ENCODE measurements at places on chromosomes 3 and 15.

GRCh38 chr15:33742800-33743199, 225.5 kb upstream of the CHRM5 start:
- DNase-seq = no peak

- DNase-seq = no peak
These were observed 415.6 kb downstream of the OXSM start for GRCh38 chr3:26205475-26205874.

GRCh38 chr15:46177219-46177618, 542.4 kb downstream of the SQOR start:
- no peak for DNase-seq

DNA sequence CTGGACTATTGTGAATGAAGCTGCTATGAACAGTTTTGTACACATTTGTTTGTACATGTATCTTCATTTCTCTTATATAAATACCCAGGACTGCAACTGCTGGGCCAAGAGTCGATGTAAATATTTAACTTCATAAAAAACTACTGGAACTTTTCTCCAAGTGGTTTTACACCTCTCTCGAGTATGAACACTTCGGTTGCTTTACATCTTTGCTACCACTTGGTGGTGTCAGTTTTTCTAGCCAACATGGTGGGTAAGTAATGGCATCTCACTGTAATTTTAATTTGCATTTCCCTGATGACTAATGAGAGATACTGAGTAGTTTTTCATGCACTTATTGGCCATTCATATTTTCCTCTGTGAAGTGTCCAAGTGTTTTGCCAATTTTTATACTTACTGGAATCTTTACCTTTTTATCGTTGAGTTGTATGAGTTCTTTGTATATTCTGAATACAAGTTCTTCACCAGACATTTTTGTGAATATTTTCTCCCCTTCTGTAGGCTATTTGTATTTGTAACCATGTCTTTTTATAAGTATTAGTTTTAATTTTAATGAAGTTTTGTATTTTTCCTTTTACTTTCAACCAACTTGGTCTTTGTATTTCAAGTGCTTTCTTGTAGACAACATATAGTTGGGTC, 44.4 kb downstream of the PCOLCE2 start:
- no peak for DNase-seq

- no peak for DNase-seq
These were observed 7.5 kb downstream of the EPHB1 start for GRCh38 chr3:134802428-134803050.

GRCh38 chr3:183533412-183534132, 21.9 kb downstream of the KLHL6 start:
- no peak for DNase-seq

- DNase-seq = no peak
These were observed 134.3 kb downstream of the VGLL4 start for GRCh38 chr3:11509173-11510000.

- DNase-seq = no peak
These were observed 251.9 kb downstream of the CDIN1 start for GRCh38 chr15:36831125-36831903.

DNA sequence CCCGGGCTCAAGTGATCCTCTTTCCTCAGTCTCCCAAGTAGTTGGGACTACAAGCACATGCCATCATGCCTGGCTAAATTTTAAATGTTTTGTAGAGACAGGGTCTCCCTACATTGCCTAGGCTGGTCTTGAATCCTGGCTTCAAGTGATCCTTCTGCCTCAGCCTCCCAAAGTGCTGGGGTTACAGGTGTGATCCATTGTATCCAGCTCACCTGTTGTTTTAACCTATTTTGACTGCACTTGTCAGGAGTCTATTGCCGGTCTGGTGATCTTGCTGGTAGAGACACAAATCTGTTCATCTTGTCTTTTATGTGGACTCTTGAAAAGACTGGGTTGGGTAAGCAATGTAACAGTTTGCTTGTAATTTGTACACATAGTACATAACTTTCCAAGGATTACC, 7.9 kb downstream of the IREB2 start:
- no peak for DNase-seq

- no peak for DNase-seq
These were observed 7.6 kb downstream of the HSPBAP1 start for GRCh38 chr3:122786066-122786465.

DNA sequence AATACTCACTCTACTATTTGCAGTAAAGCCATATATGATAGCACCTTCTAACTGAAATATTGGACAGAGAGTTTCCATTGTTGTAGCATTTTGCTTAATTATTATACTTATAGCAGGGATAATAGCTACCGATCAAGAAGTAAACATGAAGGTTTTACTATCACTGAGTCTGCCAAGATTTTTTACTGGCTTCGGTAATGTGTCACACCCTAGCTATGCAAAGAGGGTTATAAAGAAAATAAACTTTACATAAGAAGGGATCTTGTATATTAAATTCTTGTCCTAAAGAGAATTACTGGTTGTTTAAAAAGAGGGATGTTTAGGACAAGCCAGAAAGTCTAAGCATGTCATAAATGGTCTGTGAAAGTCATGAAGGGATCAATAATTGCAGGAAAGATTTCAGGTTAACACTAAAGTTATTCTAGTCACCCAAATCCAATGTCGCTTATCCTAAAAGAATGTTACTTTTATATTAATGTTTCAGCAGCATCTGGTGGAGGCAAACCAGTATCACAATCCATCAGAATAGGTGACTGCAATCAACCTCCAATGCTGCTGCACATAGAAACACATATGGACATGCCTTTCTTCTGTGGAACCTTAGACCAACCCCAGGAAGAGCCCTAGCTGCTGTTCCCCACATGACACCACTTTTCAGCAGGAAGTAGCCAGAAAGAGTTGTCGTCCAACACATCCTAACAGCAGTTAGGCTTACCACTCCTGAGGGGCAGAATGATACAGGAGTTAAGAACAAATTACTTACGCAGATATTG, 62.7 kb upstream of the GK5 start:
- DNase-seq = no peak

GRCh38 chr3:191432162-191432561, 28.8 kb upstream of the PYDC2 start:
- no peak for DNase-seq

- DNase-seq = no peak
These were observed 284.0 kb upstream of the CTDSPL start for GRCh38 chr3:37577697-37578096.

DNA sequence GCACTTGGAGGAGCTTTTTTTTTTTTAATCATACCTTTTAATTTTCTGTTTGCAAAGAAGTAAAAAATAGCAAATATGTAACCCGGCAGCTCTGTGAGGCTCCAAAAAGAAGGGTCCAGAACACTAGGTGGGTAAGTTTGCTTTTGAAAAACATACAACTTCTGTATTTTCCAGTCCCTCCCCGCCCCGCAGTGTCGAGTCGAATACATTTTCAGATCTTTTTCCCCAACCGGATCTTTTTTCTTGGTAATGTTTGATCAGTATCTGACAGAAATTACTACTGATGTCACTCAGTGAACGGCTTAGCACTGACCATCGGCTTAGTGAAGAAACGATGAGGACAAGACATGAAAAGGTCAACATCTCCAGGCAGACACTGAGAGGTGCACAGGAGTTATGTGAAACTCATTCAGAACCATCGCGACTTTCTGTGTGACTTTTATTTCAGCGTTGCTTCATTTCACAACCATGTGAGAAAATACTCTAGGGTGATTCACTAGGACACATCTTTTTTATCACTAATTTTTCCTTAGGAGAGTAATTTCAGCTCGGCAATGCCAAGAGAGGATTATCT, 11.0 kb downstream of the ISL2 start:
- DNase-seq = no peak

GRCh38 chr3:186955898-186956696, 25.8 kb downstream of the ST6GAL1 start:
- DNase-seq = no peak

DNA sequence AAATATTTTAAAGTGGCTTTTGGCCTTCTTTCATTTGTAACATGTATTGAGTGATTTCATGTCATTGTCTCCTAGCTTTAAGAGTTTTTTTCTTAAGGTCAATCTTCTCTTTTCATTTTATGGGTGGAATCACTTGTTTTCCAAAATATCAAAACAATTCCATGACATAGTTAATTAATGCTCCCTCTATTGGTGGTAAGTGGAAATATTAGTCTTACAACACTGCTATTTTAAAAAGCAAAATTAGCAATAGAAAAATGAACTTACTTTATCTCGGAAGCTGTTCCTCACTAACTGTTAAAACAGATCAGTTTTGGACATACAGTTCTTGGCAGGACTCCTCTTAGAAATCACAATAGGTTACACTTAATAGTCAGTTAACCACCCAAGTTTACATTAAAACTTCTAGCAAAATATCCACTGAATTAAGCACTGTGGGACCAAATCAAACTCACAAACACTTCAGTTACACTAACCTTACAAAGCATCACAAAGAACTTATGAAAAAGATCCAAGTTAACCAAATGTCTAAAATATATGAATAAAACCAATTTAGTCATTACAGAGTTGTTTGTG, 42.4 kb downstream of the TIGIT start:
- DNase-seq = no peak

DNA sequence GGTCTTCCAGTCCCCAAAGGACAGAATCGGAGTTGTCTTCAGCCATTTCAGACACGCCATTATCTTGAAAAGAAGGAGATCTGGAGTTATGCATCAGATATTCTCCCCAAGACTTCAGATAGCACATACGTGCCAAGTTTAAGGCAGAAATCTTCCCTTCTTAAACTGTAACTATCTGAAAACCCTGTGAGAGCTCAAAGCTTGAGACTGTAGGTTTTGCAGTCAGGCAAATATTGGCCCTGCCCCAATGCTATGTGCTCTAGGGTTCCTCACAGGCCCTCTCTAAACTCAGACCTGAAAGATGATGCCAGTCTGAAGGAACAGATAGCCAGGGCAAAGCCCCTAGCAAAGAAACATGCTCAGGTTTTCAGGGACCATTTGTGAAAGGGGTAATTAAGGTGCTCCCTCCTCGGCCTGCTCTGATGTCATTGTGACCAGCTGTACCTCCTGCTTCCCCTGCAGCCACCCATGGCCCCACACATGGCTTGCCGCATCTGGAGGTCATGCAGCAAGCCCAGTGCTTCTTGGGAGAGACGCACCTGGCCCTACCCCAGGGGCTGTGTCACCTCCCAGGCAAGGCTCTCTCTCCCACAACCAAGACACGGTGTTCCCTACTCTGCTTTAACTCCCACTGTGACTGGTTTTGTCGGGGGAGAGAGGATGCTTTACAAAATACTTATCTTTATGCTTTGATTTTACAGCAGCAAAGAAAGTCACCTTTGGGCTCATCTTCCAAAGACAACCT, 53.4 kb upstream of the POMGNT2 start:
- no peak for DNase-seq

- no peak for DNase-seq
These were observed 54.3 kb upstream of the SEC61A1 start for GRCh38 chr3:127997961-127998360.

GRCh38 chr3:2771193-2771592, 339.0 kb downstream of the IL5RA start:
- DNase-seq = no peak

DNA sequence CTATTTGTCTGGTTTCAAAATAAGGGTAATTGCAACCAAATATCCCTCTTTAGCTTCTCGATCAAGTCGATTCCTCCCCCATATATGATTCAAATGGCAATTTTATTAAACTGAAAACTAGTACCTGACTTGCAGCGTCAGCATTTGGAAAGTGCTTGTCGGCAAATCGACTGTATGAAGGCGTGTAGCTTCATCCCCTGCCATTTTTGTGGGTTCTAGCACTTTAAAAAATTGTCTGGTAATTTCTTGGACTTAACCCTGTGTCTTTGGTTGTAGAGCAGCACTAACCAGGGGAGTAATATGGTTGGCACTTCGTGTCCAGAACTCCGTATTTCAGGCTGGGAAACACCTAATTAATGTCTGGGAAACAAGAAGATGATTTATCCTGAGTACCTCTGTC, 573 bp downstream of the MME start:
- DNase-seq = no peak

- DNase-seq = no peak
These were observed 11.1 kb upstream of the GREM1 start for GRCh38 chr15:32706704-32707103.

GRCh38 chr3:27847697-27848096, 125.6 kb upstream of the EOMES start:
- DNase-seq = no peak

- DNase-seq = no peak
These were observed 156.8 kb downstream of the USP13 start for GRCh38 chr3:179809639-179810038.

DNA sequence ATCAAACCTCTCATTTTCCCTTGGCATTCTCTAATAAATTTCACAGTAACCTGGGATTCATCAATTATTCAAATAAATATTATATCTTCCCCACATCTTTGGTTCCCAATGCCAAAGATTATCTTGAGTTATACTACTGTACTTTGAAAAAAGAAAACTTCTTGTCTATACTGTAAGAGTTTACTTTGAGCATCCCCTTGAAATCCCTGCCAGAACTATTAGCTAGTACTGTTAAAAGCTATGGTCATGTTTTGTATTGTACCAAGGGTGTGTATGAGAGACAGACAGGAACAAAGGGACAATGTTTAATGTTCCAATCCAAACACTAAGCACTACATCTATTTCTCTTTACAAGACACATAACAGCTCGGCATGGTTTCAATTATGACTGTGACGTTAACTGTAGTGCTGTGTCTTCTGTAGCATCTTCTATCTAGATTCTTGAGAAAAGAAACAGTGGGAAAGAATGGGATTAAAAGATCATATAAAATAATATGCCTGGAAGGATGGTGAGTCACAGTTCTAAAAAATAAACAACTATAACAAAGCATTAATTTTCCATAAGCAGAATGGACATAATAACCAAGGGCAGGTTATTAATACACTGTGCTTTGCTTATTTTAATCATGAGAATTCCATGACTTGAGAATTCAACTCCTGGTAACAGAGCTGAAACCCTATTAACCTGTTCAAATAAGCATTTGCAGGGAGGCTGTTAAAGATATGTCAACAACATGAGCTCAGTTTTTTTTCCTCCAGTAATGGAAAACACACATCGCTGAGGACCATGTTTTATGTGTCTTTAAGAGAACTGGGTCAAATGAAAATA, 71.1 kb downstream of the ALDH1A2 start:
- DNase-seq = no peak

GRCh38 chr15:72233769-72234168, 2.8 kb upstream of the PKM start:
- no peak for DNase-seq

- no peak for DNase-seq
These were observed 16.0 kb upstream of the CPEB1 start for GRCh38 chr15:82663186-82663600.

DNA sequence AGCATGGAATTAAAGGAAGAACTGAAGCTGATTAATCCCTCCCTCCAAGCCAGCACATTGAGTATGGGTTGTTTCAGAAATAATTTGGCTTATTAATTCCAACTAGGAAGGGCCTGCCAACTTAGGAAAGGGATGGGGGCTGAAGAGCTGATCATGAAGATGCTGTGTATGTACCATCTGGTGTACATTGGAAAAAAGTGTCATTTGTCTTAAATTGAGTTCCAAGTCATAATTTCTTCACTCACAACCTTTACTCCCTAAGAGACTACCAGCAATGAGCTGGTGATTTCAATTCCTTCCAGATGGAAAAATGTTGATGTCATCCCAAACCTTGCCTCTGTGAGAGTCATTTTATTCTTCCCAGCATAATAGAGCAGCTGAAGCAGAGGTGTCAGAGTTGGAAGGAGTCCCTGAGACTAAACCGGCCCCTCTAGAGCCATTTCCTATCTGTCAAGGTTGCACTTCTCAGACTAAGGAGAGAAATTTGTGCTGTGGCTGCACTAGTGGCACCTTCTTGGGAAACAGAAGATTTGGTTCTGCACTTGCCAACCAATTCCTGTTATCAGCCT, 79.4 kb downstream of the GTPBP8 start:
- no peak for DNase-seq

- no peak for DNase-seq
These were observed 245.7 kb upstream of the CNTN4 start for GRCh38 chr3:1852950-1853349.

All from stimulated activated CD8-positive, alpha-beta memory T cell treated with anti-CD3 and anti-CD28 coated beads, Interleukin-12 subunit alpha, Interleukin-12 subunit beta, amount 100 ng/mL, for 1 hour (primary cell).